Neural crest cell (in vitro differentiated cells): ENCODE measurements at places on chromosomes 11 and 22.
A peak's percentile ranks its signal among the peaks of the same experiment; 100 is the strongest.

DNA sequence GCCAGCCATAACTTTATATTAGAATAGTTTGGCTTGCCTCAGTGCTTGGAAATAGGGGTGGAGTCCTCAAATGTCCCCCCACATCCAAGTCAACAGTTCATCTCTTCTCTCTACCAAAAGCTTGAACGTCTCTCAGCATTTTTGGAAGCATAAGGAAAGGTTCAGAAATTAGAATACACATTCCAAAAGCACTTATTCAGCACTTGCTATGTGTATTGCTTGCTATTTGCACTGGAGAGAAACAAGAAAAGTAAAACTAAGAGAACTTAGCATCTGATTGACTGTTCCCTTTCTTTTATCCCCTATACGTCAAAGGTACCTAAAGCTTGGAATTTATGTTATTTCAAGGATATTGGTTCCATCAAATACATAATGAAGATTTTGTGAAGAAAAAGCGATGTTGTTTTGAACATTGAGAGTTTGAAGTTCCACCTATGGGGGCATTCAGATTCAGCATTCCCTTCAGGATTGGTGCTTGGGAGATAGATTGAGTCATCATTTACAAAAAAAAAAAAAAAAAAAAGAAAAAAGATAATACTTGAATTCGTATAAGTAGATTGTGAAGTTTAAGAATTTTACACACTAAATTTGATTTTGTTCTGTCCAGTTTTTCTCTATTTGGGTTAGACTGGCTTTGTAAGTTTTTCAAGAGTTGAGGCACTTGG, 1.3 kb downstream of the TBRG1 start:
- peak overlapping the region; percentile 95 for H3K4me3 ChIP-seq
- H3K27me3 ChIP-seq = peaks cover 20% of the 10 kb centered on the region
- DNase-seq = no peak
- H3K36me3 ChIP-seq = peaks cover 8% of the 10 kb centered on the region

DNA sequence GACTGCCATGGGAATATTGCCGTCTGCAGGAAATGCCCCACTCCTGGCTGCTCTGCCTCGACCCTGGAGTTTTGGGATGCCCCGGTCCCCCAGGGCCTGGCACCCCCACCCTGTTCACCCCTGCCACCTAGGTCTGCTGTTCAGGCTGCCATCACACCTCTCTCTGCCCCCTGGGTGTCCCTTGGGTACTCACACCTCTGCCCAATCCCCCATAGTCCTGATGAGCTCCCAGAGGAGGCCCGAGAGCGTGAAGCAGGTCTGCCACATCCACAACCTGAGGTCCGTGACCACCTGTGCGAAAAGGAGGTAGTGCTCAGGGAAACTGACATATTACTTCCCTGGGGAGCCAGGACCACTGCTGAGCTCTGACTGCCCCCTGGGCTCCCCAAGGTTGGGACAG, 20.2 kb upstream of the DRICH1 start:
- no peak overlapping the region for H3K4me3 ChIP-seq
- no peak for DNase-seq
- H3K36me3 ChIP-seq = peaks cover 3% of the 10 kb centered on the region
- H3K27ac ChIP-seq = peak overlapping the region; percentile 62
- no peaks in the 10 kb centered on the region for H3K27me3 ChIP-seq
- no peaks in the 10 kb centered on the region for H3K4me1 ChIP-seq

DNA sequence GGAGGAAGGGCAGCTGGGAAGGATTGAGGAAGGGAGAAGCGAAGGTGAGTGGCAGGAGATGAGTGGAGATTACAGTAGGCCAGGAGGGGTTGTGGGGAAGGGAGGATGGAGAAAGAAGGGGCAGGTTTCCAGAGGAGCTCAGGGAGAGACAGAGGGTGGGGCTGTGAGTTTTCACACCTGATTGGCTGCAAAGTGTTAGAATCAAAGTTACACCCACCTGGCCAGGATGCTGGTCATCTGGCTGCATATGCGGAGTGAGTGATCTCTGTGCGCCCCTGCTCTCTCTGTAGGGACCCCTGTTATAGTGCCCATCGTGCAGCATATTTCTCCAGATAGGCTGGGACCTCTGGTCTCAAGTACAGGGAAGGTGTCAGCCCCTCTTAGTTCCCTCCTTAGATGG, 18.3 kb downstream of the AMPD3 start:
- DNase-seq = no peak
- no peak overlapping the region for H3K4me3 ChIP-seq
- H3K27ac ChIP-seq = no peak overlapping the region
- no peaks in the 10 kb centered on the region for H3K4me1 ChIP-seq
- H3K36me3 ChIP-seq = peaks cover 15% of the 10 kb centered on the region

- no peaks in the 10 kb centered on the region for H3K27me3 ChIP-seq
- H3K4me3 ChIP-seq = no peak overlapping the region
- no peak for DNase-seq
- H3K27ac ChIP-seq = no peak overlapping the region
- H3K36me3 ChIP-seq = peaks cover 3% of the 10 kb centered on the region
- peaks cover 23% of the 10 kb centered on the region for H3K4me1 ChIP-seq
These were observed 605.0 kb upstream of the CADM1 start for GRCh38 chr11:116109228-116109627.

DNA sequence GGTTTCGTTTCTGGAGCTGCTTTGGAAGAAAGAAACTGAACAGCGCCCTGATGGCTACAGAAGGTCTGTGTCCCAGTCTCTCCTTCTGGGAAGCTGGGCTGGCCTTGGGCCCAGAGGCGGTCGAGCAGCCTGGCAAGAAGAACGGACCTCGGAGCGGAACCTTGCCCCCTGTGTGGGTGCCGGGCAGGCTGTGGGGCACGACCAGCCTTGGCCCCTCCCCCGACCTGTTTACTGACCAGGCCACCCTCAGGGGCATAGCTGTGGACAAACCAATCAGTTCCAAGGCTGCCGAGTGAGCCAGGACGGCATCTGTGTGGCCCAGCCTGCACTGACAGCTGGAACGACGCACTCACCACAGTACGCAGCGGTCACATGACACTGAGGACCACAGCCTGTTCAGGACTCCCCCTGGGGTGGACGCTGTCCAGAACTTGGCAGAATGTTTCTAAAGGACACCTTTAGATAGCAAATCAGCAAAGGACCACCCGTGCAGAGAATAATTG, 7.2 kb downstream of the PIM3 start:
- peaks cover 12% of the 10 kb centered on the region for H3K27me3 ChIP-seq
- DNase-seq = peak; percentile 8
- peak overlapping the region; percentile 30 for H3K27ac ChIP-seq
- peaks cover 11% of the 10 kb centered on the region for H3K4me1 ChIP-seq

DNA sequence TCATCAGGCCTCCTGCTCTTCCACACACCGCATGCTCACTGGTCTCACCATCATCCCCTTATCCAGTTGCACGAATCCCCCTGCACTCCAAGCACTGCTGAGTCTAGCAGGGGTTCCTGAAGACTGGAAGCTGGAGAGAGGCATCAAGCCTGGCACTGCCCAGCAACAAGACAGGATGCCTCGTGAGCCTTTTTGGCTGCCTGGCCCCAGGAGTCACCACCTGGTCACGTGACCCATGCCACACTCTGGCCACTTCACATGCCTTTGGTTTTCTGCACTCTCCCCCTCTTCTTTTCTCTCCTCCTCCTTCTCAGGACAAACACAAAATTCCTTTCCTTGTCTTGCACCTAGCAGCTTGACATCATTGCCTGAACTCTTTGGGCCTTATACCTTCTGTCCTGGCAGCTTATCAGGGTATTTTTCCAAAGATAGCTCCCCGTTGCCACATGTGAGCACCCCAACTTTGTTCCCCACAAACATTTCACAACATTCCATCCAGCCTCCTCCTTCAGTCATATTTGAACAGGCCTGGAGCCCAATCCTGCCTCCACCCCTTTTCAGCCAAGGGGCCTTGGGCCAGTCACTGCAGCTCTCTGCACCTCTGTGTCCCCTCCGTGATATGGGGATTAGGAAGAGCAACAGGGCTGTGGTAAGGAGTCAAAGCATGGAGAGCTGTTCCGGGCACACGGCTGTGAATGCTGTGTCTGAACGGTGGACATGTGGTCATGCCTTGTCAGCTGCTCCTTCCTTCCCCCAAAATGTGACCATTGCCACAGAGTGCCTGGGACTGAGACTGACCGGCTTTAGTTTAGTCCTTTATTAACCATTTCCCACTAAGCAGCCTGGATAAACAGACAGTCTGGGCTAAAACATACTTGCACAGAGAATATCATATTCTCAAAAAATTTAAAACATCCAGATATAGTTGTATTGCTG, 2.8 kb upstream of the PACSIN2 start:
- peak overlapping the region; percentile 69 for H3K4me3 ChIP-seq
- no peaks in the 10 kb centered on the region for H3K36me3 ChIP-seq
- peaks cover 23% of the 10 kb centered on the region for H3K4me1 ChIP-seq
- DNase-seq = no peak
- H3K27me3 ChIP-seq = no peaks in the 10 kb centered on the region

DNA sequence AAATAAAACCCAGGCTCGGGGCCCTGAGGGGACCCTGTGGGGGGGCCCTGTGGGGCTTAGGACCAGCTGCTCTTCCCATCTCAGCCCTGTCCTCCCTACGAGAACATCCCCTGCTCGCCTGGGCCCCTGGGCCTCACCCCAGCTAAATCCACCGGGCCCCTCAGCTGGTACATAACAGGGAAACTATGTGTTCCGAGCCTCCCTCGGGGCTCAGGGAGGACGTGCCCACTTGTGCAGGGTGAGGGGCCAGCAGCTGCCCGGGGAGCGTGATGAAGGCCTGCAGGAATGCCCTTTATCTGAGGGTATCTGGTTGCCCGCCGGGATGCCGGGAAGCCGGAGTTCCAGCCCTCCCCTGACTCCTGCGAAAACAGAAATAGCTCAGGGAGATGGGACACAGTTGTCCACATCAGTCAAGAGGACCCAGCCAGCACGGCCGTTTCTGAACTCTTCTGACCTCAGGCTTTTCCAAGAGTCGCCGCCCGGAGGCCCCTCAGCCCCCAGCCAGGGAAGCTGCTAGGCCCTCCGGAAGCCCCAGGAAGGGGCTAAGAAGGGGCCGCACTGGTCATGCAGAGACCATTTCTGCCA, 20.6 kb downstream of the MRPL23 start:
- H3K4me3 ChIP-seq = no peak overlapping the region
- H3K27ac ChIP-seq = no peak overlapping the region
- DNase-seq = no peak
- H3K36me3 ChIP-seq = no peaks in the 10 kb centered on the region

DNA sequence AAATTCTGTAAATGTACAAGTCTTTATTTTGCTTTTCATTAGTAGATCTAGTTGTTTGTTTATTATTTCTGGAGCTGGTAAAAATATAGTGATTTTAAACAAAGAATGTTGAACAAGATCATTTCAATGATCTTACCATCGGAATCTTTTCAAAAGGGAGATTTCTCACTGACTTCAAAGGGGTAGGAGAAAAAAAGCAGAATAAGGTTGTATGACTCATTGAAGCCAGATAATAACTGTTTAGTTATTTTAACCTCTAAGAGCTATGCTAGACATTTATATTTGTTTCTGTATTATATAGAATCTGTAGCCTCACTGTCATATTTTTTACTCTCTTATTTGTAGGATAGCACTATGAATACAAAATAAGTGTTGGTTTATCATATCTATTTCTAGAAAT, 8.1 kb upstream of the PDE3B start:
- H3K36me3 ChIP-seq = peaks cover 18% of the 10 kb centered on the region
- no peak overlapping the region for H3K27ac ChIP-seq
- DNase-seq = no peak
- no peaks in the 10 kb centered on the region for H3K27me3 ChIP-seq
- H3K4me1 ChIP-seq = peaks cover 13% of the 10 kb centered on the region
- H3K4me3 ChIP-seq = no peak overlapping the region

DNA sequence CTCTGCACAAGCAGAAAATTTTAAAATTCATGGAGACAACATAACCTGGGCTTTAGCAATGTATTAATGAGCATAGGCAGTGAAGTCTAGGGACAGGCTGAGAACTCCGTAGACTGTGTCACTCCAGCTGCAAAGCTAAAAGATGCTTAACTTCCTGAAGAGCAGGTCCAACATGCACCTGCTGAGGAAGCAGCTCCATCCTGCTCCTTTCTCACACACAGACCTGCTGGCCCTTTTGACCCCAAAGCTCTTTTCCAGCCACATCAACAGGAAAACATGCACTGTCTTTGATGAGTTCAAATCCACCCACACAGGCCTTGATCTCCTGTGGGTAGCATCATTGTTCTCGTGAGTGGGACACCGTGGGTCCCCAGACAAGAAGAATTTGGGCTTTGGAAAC, 36.0 kb downstream of the SYN3 start:
- H3K36me3 ChIP-seq = no peaks in the 10 kb centered on the region
- H3K27me3 ChIP-seq = no peaks in the 10 kb centered on the region
- H3K27ac ChIP-seq = no peak overlapping the region
- no peak for DNase-seq
- H3K4me3 ChIP-seq = no peak overlapping the region

- H3K4me3 ChIP-seq = no peak overlapping the region
- DNase-seq = no peak
- no peaks in the 10 kb centered on the region for H3K4me1 ChIP-seq
- H3K27ac ChIP-seq = no peak overlapping the region
- H3K36me3 ChIP-seq = no peaks in the 10 kb centered on the region
These were observed 5.3 kb downstream of the OMP start for GRCh38 chr11:77107950-77108349.

GRCh38 chr11:122139595-122139866, 23.5 kb upstream of the BLID start:
- no peaks in the 10 kb centered on the region for H3K27me3 ChIP-seq
- no peaks in the 10 kb centered on the region for H3K36me3 ChIP-seq
- H3K4me1 ChIP-seq = peaks cover 45% of the 10 kb centered on the region
- H3K27ac ChIP-seq = no peak overlapping the region
- DNase-seq = no peak
- H3K4me3 ChIP-seq = no peak overlapping the region

- peaks cover 7% of the 10 kb centered on the region for H3K4me1 ChIP-seq
- no peaks in the 10 kb centered on the region for H3K36me3 ChIP-seq
- peak; percentile 39 for DNase-seq
- no peak overlapping the region for H3K27ac ChIP-seq
These were observed 33.4 kb downstream of the FDX1 start for GRCh38 chr11:110463153-110463552.

GRCh38 chr22:22673628-22674027, 29.2 kb downstream of the GGTLC2 start:
- no peaks in the 10 kb centered on the region for H3K4me1 ChIP-seq
- no peak overlapping the region for H3K4me3 ChIP-seq
- no peaks in the 10 kb centered on the region for H3K36me3 ChIP-seq
- no peak for DNase-seq
- H3K27ac ChIP-seq = no peak overlapping the region

- H3K4me1 ChIP-seq = no peaks in the 10 kb centered on the region
- no peak for DNase-seq
- no peak overlapping the region for H3K4me3 ChIP-seq
- peaks cover 6% of the 10 kb centered on the region for H3K36me3 ChIP-seq
- H3K27ac ChIP-seq = no peak overlapping the region
These were observed 14.6 kb upstream of the VWCE start for GRCh38 chr11:61309739-61310138.

DNA sequence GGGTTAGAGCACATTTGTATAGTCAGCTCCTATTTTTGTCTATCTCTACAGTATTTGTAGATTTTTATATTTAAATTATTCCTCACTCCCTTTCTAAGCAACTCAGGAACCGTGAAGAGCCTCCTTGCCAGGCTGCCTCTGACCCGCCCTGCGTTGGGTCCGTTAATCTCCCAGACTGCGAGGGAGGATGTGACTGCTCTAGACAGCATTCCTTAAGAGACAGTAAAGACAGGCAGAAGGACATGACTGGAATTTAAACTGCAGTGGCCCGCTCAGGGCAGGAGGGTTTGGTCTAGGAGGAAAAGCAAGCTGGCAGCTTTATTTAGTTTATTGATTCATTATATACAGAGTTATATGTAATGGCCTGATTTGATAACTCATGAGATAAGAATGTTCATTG, 413.7 kb downstream of the TMEM135 start:
- no peaks in the 10 kb centered on the region for H3K4me1 ChIP-seq
- no peaks in the 10 kb centered on the region for H3K36me3 ChIP-seq
- H3K27ac ChIP-seq = no peak overlapping the region
- H3K27me3 ChIP-seq = no peaks in the 10 kb centered on the region
